Cortex of kidney (tissue), 1 donor: ENCODE measurements at places on chromosomes 13 and 19.

- DNase-seq = no peak
Measured at GRCh38 chr13:71005919-71006318, 861.1 kb downstream of the DACH1 start.

DNA sequence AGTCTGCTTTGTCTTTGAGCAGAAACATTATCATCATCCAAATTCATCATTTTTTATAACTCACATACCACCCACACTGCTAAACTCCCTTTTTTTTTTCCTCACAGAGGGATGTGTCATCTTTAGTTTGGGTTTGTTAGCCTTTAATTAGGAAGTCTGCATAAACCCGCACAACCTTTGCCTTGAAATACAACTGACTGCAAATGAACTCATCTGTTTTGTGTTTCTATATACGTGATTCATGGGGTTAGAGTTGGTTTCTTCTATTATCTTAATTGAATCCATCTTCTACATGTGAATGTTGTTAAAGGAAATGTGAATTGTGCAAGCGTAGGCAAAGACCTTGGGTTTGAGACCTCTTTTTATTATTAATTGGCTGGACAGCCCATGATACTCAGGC is 102.7 kb downstream of the SLAIN1 start:
- DNase-seq = no peak

DNA sequence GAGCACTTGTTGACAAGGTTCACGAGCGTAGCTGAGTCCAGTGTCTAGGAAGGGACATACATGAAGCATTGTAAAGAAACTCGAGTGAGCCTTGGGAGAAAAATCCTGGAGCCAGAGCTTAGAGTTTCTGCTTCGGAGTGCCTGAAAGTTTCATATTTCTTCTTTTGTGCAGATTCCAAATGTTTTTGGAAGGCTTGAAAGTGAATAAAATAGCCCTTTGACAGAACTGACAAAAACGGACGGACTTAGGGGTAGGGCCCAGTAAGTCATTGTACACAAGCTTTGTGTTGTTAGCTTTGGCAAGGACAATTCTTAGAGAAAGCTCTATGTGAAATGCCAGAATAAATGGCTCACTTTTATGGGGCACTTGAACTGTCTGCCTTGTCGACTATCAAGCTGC is 2.8 kb downstream of the RNF113B start:
- DNase-seq = no peak

- no peak for DNase-seq
Measured at GRCh38 chr13:111283991-111284390, 36.5 kb upstream of the TEX29 start.

GRCh38 chr13:80877209-80877943 is 536.5 kb upstream of the SPRY2 start:
- no peak for DNase-seq

- no peak for DNase-seq
Measured at GRCh38 chr13:50355797-50356196, 340.6 kb downstream of the KCNRG start.

DNA sequence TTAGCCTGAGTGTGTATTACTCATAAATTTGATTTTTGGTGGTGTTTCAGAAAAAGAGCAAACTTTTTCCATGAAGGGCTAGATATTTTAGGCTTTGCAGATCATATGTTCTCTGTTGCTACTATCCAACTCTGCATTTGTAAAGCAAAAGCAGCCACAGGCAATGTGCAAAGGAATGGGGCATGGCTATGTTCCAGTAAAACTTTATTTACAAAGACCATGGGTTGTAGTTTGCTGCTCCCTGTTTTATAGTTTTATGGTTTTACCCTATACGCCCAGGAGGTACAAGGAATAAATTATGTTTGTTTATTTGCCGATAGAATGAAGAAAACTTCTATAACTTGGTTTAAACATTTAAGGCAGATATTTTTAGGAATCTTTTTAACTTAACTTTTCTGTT is 23.6 kb downstream of the IFT88 start:
- no peak for DNase-seq

GRCh38 chr19:55153652-55154264 is 3.8 kb downstream of the TNNI3 start:
- no peak for DNase-seq

- DNase-seq = no peak
Measured at GRCh38 chr13:46041419-46041839, 11.1 kb downstream of the ZC3H13 start.
